ENCODE measurements at places on chromosomes 5 and 9.

- no peak for DNase-seq
These were observed 7.1 kb upstream of the PLK2 start for GRCh38 chr5:58466939-58467338.

DNA sequence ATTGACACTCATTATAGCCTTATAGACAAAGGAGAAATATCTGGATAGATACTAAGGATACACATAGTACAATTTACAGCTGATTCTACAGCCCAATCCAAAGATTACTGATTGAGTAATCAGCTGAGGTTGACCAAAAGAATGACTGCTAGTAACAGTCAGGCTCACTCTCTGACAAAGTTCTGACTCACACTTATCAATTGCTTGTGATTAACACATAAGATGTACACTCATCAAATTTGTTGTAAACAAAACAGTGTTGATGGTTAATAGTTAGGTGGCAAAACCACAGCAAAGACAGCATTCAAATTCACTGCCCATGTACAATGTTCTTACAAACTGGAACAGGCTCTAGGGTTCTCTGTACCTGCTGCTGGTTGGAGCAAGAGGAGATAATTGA lies 422.7 kb downstream of the TLE1 start:
- no peak for DNase-seq

DNA sequence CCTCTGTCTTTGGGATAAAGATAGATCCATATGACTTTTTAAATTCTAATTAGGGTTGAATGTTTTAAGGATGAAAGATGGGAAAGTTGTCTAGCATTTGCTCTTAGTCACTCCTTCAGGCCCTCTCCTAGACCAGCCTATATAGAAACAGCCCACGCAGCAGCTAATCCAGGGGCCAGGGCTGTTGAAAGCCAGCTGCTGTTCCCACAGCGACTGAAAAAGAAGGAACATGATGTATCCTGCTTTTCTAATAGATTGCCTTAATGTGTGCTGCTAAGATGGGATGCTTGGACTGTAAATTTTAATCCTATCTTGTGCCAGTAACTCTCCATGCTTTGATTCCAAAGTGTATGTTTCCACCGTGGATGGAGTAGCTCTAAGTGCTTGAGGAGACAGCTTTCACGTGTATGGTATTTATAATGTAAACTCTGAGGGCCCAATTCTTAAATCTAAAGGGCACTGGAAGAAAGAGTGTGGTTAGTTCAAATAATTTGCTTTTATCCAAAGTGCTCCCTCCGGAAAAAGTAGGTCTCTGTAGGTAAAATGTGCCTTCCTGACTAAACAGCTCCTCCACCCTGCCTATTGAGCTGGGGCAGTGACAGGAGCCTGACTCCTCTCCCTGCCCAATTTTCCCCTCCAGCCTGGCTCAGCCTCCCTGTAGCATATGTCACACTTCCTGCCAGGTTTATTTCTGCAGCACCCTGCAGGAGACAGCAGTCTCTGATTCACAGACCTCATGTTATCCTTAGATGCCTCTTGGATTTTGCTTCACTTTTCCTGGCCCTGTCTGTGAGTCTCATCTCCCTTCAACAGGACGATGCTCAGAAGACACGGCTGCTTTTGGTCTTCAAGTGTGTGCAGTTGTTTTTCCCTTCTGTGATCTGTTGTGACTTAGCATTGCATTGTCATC lies 33.2 kb downstream of the SLC36A1 start:
- no peak for DNase-seq

- no peak for DNase-seq
These were observed 179.0 kb downstream of the FANCC start for GRCh38 chr9:95138474-95138873.

GRCh38 chr5:73783828-73784227 lies 157.8 kb downstream of the ARHGEF28 start:
- no peak for DNase-seq

GRCh38 chr5:67900514-67900913 lies 315.0 kb upstream of the PIK3R1 start:
- no peak for DNase-seq

All from activated naive CD4-positive, alpha-beta T cell (primary cell).